ENCODE measurements at places on chromosomes 6 and 20.
A peak's percentile ranks its signal among the peaks of the same experiment; 100 is the strongest.

GRCh38 chr6:3939964-3940363 lies 90.8 kb downstream of the FAM50B start:
- no peak for DNase-seq

DNA sequence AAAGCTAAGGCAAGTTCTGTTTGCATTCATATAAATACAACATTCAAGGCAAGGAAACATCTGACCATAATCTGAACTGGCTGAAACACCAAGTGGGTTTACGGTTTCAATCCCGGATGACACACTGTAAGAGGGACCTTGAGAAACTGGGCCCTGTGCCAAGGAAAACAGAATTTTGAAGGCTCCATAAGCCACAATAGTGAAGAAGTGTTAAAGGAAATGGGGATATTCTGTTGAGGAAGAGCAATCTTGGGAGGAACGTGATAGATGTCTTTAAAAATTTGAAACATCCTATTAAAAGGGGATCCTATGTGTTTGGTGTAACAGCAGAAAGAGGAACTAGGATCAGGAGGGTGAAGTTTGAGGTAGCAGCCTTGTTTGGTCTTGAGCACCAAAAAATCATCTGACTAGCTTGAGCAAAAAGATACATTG lies 82.4 kb upstream of the TAB2 start:
- DNase-seq: peak; percentile 69

DNA sequence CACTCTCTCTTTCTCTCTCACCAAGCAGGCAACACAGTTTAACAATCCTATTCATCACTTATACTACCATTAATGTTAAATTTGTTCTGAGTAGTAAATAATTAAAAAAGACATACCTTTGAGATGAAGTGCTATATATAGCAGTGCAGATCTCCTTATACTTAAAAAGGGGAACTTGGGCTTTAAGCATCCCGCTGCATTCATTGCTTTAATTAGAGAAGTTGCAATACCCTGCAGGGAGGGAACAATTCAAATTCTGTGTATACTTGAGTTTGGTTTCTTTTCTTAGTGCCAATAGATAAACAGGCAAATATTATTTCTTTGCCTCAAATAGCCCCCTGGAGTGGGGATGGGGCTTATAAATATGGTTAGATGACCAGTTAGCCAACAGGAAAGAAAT lies 10.8 kb upstream of the ZBTB24 start:
- no peak for DNase-seq

- peak; percentile 42 for DNase-seq
Measured at GRCh38 chr20:36950414-36951197, 902 bp downstream of the SAMHD1 start.

DNA sequence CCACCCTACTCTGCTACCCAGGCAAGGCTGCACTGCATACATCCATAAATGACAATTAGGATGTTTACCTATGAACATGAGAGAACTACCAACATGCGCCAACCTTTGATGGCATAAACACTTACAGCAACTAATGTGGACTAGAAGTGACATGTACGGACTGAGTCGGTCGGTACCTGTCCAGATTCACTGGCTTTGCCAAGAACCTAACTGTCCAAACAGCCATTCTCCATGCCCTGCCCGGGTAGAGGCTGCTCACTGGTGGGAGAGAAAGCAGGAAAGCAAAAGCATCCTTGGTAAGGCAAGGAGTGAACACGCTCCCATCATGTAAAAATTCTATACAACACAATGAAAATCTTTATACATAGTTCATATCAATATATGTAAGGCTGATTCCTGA lies 30.0 kb downstream of the SYNDIG1 start:
- no peak for DNase-seq

DNA sequence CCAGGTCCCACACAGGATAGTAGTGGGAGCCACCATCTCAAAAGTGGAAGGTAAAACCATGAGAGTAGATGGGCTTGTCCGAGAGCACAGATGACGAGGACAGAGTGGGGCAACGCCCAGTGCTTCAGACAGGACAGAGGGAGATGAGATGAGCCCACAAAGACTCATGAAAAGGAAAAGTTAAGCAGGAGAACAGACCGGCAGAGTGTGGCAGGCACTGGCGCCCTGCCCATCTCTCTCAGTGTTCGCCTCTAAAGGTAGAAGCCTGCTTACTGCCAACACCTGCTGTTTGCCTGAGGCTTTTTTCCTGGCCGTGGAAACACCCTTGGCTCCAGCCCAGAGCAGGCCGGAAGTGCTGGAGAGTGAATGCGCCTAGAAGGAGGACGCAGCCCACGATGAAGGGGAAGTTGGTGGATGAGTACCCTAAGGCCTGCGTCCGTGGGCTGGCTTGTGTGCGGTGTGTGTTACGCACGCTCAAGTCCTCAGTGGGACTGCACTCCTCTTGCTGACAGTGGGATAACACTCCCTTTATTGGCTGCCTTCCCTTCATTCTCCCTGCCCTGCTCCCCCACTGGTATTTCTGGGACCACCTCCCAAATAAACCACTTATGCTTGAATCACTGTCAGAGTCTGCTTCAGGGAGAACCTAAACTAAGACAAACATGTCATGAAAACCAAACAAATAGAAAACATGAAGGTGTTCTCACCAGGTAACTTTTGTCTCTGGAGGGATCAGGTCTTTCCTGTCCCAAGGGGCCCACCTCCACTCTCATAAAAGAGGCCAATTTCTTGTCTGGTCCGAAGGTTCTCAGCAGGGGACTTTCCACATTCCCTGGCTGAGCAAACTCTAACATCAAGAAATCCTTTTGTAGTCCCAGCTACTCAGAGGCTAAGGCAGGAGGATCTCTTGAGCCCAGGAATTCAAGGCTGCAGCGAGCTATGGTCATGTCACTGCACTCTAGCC lies 9.1 kb upstream of the FOXP4 start:
- no peak for DNase-seq

DNA sequence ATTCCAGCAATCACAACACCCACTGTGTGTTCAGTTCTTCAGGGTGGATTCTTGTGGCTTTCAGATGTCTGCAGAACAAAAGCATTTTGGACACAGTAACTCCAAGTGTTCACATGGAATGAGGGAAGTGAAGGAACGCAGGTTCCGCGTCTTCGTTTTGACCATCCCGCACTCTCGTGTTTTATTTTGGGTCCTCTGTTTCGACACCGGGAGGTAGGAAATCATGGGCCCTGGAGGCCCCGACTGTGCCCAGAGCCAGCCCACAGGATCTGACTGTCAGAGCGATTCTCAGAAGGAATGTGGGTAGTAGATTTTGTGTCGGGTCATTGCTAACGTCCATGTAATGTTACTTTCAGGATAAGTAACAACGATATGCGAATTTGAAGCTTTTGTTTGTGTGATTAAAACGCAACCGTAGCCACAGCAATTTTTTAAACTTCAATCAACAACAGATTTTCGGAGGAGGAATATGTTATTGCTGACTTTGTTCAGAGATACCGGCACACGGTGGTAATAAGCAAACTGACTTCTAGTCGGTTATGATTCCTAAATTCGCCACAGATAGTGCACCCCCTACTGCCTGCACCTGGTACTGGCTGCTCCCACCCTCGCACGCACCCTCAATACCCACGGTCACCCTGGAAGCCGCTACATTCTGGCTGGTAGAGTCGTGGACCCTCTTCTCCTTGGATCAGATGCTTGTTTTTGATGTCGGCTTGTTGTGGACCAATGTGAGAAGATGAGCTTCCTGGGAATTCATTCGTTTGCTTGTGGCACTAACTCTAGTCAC lies 10.5 kb downstream of the NPEPL1 start:
- DNase-seq: no peak

DNA sequence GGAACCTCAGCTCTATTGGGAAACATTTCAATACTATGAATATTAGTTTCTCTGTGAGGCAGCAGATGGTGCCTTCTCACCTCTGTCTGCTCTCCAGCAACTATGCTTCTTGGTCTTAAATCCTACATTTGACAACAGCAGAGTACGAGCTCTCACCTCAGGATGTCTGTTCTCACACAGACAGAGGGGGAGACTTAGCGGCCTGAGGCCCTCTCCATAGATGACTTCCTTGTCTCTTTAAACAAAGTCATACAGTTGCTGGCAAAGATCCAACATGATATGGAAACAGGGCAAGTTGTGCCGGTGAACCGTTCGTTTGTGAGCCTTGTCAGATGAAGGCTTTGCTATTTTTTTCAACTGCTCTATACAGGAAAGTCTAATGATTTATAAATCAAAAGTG lies 43.7 kb upstream of the GABRR1 start:
- DNase-seq: peak; percentile 17

GRCh38 chr6:38177882-38178583 lies 358.5 kb downstream of the ZFAND3 start:
- DNase-seq: no peak

GRCh38 chr6:38012573-38012972 lies 193.0 kb downstream of the ZFAND3 start:
- DNase-seq: peak; percentile 62

- no peak for DNase-seq
Measured at GRCh38 chr6:2718334-2719092, 32.2 kb downstream of the MYLK4 start.

GRCh38 chr6:26032340-26033084 lies 54.7 kb upstream of the HFE start:
- no peak for DNase-seq

GRCh38 chr6:41586252-41587007 lies 40.2 kb downstream of the FOXP4 start:
- DNase-seq: no peak

DNA sequence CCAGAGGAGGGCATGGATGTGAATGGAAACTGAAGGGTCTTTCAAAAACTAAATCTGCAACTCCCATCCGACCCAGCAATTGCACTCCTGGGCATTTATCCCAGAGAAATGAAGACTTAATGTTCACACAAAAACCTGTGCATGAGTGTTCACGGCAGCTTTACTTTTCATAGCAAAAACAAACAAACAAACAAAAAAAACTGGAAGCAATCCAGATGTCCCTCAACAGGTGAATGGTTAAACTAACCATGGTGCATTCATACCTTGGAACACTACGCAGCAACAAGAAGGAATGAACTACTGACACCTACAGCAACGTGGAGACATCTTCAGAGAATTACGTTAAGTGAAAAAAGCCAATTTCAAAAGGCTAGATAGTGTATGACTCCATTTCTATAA lies 32.2 kb downstream of the PMEPA1 start:
- DNase-seq: no peak

DNA sequence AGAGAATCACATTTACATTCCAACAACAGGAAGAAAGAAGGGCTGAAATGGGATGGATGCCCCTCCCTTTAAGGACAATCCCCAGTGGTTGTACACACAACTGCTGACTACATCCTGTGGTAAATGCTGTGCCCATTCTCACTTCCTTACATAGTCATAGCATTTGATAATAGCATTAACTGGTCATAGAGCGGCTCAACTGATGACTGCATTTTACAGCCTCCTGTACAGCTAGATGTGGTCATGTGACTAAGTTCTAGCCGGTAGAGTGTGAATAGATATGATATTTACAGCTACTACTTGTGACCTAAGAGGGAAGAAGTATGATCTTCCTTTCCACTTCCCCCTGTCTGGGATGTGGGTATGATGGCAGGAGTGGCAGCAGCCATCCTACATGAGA lies 24.7 kb downstream of the KCNK17 start:
- no peak for DNase-seq

DNA sequence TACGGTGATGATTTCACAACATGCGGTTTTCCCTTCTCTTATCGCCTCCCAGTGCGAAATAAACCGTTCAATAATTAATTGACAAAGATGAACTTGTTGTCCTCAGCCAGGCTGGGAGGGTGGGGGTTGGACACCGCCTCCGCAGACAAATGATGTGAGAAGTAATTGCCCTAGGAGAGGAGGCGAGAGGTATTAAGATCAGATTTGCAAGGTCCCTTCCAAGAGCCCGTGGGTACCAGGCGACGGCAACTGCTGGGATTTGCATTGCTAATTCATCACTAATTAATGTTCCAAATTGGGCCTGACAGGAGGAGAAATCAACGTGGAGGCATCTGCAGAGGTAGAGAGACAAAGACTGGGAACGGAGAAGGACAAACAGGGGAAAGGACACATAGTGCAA lies 90.2 kb upstream of the CCDC167 start:
- DNase-seq: no peak

- DNase-seq: peak; percentile 81
Measured at GRCh38 chr6:154928325-154928922, 66.7 kb upstream of the TIAM2 start.

GRCh38 chr6:121443971-121444541 lies 8.6 kb downstream of the GJA1 start:
- no peak for DNase-seq

DNA sequence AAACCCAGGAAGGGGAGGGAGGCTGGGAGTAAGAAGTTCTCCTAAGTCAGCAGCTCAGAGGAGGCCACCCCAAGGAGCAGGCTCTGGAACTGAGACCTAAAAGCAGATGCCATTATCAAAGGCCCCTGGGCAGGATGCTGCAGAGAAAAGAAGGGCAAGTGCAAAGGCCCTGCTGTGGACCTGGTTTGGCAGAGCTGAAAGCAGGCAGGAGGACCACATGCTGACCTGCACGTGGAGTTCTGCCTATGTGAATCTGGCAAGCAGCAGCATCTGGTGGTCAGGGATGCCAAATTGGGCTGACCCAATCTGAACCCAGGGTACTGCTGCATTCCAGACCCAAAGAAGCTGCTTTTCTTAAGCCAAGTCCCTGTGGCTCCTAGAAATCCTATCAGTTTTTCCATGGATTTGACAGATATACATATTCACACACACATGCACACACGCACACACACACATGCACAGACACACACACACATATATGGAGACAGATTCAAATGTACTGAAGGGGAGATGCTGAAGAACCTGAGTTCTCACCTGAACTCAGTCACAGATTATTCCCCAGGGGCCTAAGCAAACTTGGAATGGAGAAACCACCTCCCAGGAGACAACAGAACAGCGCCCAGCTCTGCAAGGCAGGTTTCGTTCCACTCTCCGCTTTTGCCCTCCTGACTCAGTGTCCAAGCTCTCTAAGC lies 119.9 kb downstream of the FOXA2 start:
- DNase-seq: no peak

DNA sequence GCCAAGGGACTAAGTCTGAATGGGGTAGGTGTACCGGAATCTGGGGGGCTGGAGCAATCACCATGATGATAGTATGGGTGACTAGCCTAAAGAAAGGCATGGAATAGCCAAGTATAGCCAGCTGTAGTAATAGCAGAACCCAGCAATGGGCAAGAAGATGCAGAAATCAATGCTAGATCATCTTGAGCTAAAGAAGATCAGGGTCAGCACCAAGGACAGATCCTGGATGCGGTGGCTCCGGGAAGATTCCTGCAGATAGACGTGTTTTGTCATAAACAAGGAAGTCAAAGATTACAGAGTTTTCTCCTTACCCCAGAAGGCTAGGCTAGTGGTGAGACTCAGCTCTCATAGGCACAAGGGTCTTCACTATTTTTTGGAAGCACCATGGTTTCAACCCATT lies 561.6 kb upstream of the CHD6 start:
- no peak for DNase-seq

DNA sequence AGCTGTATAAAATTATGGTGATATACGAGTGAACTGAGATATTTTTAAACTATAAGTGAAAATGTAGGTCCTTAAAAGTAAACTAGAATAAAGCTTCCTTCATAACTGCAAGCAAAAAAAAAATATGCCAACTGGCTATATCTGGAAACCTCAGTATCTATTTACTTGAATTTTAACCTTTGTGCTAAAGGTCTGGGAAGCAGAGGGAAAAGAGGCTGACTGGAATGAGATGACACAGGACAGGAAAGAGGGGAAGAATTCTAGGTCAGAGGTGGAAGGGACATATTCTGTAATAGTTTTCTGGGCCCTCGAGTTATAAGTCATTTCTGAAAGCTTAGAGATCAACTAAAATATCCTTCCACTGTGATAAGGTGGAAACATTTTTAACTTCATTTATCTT lies 46.8 kb downstream of the AIG1 start:
- no peak for DNase-seq

- DNase-seq: no peak
Measured at GRCh38 chr20:23453549-23454543, 1.2 kb upstream of the CST11 start.
